NCI-H2081 treated with DMSO at 0.1 percent for 48 hours (cell line): ENCODE measurements at places on chromosomes 7 and 10.

GRCh38 chr10:14838582-14839304 is 637 bp downstream of the HSPA14 start:
- DNase-seq = no peak

GRCh38 chr10:43076311-43076875 is 476 bp upstream of the RET start:
- no peak for DNase-seq

DNA sequence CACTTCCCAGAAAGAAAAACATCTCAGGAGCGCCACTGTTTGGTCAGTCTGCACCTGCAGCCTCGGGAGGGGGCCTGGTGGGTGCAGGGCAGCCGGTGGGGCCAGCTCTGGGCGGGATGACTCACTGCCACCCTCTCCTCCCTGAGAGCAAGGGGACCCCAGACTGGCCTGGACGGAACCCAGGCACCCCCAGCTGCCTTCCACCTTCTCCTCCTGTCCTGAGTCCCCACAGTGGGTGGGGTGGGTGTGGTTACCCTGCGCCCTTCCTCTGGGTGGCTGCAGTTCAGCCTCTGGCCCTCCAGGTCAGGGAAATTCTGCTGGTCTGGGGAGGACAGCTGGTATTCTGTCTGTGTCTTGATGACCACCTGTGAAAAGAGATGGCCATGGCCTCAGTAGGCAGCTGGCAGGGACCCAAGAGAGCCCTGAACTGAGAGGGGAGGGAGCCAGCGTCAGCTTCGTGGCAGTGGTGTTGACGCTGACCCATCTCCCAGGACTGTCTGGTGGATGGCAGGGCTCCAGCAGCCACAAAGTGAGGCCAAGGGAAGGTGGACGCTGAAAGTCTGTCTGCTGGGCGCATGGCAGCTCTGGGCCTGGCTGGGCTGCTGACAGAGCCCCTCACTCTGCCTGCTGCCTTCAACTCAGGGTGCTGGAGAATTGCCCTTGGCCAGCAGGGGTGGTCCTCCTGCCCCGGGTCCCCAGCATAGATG is 8.9 kb downstream of the CALY start:
- no peak for DNase-seq

- DNase-seq = no peak
These were observed 44.7 kb upstream of the MTURN start for GRCh38 chr7:30090111-30090510.

- DNase-seq = no peak
These were observed 33.4 kb downstream of the IQUB start for GRCh38 chr7:123500878-123501489.

- no peak for DNase-seq
These were observed 10.0 kb upstream of the IFIT5 start for GRCh38 chr10:89404104-89405047.
